Cardiac muscle cell (in vitro differentiated cells and primary cell): ENCODE measurements at places on chromosomes 12 and 14.

DNA sequence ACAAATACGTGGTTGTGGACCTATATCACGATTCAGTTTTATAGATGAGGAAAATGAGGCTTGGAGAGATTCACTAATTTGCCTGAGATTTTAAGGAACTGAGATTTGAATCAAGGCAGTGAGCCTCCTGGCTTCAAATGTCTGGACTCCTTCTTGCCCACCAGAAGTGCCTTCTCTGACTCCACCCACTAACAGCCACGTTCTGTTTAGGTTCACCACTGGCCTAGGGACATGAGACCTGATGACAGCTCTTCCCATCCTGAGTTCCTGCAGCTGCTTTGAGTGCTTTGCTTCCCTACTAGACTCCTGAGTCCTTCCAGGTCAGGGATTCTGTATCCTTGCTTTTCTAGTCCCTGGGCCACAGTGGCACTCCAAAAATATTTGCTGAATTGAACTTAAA lies 57.1 kb downstream of the PLBD1 start:
- peak; percentile 5 for DNase-seq

DNA sequence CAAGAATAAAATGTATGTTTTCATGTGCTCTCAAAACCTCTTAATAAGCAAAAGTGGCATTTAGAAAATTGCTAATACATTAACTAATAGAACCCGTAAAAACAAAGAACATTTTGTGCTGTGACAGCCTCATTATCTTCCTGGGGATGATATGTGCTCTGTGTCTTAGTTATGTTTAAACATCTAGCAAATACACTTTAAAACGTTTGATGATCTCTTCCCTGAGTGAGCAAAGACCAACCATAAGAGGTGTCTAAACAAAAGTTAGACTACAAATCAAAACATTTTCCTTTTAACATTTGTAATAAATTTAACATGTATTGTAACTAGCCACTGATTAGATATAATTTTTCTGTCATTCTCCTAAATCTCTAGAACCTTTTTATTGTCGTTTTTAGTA lies 95.8 kb downstream of the SOX5 start:
- no peak for DNase-seq

GRCh38 chr12:62714181-62714773 lies 220.7 kb downstream of the PPM1H start:
- DNase-seq, result no peak

- no peak for DNase-seq
Measured at GRCh38 chr12:129383956-129384355, 519.9 kb downstream of the TMEM132D start.

- DNase-seq, result no peak
Measured at GRCh38 chr12:29234965-29235626, 86.0 kb downstream of the FAR2 start.

DNA sequence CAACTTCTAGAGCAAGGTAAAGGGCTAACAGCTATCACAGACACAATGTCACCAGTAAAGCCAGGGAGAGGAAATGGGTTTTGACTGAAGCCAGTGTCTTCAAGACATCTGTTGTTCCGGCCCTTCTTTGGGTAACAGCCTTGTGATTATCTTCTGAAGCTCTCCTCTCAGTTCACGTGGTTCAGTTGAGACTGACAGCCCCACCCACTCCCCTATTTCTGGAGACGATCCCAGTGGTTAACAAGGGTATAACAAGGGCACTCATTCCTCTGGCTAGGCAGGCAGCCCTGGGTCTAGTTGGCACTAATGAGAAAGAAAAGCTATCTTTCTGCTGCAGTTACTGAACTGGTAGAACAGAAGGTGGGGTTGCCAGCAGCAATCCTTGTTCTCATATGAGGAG lies 6.9 kb downstream of the GNPTAB start:
- peak; percentile 44 for DNase-seq

DNA sequence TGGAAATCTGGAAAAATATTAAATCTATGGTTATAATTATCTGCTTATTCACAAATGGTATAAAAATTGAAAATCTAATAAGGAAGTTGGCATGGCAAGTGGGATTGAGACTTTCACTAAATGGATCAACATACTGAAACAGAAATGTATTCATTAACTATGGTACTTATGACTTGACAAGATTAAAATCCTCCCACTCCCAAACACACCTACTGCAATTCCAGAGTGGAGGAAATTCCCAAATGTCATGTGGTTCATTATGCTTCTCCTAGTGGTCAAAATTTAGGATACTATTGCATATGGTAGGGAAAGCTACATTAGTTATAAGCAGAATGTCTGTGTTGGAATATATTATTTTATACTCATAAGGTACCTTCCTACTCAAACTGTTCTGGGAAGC lies 265.3 kb upstream of the PRICKLE1 start:
- DNase-seq, result no peak

DNA sequence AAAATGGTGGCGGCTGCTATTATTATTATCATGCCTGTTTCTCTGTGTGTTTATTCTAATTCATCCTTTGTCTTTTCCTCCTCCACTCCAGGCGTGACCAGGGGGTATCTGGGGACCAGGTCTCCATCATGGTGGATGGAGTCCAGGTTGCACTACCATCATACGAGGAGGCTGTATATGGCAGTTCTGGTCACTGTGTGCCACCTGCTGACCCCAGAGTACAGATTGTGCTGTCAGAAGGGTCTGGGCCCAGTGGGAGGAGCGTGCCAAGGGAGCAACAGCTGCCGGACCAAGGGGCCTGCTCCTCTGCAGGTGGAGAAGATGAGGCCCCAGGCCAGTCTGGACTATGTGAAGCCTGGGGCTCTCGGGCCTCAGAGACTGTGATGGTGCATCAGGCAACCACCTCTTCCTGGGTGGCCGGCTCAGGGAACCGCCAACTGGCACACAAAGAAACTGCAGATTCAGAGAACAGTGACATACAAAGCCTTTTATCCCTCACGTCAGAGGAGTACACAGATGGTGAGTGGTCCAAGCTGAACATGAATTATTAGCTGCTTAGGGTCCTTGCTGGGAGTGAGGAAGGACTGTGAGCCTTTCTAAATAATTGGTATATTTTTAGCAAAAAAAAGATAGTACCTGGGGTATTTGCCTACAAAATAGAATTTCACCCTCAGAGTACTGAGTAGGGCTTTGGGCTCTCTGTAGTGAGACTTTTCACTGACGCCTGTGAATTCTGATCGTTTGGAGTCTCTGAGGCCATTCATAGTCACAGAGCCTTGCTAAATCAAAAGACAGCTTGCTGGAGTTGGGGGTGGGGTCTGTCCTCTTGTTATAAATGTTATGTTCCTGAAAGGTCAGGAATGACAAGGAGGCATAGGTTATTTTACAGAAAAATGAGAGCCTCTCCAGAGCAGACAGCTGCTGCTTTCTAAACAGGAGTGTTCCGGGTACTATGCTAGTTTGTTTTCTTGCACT lies 58.1 kb upstream of the SRSF5 start:
- DNase-seq, result no peak

DNA sequence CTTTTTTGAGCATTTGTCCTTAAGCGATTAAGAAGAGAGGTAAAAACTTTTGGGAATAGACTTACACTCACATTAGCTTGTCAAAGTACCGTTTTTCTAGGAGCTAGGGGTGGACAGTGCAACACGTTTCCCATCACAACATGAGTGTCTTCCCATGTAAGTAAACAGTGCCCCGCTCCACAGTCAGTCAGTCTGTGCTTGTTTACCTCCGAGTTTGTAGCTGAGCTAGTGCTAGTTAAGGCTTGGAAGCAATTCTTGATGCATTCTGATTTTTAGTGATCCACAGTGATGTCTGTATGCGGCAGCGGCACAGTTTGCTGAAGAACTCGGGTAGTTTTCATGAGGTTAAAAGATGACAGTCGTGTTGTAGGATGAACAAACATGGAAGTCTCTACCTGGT lies 941 bp downstream of the ZDHHC17 start:
- DNase-seq, result peak; percentile 8

GRCh38 chr14:79318371-79318770 lies 892.9 kb downstream of the DIO2 start:
- DNase-seq, result peak; percentile 15

DNA sequence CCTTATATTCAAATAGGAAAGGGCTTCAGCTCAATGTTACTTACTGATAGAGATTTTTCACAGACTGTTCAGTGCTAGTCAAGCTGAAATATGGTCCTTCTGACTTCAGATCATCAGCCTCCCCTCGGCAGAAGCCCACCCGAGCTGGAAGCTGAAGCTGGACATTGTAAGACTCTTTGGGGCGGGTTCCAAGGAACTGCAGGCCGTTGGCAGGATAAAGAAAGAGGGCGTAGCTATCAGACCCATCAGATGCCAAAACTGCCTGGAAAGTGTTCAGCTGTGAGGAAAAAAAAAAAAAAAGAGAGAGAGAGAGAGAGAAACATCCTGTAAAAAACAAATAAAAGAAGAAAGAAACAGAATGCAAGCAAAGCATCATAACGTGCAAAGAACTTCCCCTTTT lies 8.8 kb downstream of the NID2 start:
- DNase-seq, result no peak

GRCh38 chr12:82146740-82147139 lies 211.4 kb downstream of the CCDC59 start:
- DNase-seq, result no peak

DNA sequence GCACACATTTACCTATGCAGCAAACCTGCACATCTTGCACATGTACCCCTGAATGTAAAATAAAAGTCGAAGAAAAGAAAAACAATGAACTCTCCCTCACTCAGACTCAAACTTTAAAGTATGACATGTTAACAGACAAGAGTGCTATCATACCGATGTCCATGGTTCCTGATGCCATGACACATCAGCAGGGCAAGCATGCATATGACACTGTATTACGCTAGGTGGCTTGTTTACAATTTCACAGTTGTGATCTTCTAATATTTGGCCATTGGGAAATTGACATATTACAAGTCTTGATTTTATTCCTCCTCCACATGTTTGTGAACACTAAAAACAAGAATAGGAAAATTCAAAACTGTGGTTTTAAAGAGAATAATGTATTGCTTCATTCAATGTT lies 126.6 kb downstream of the ADAMTS20 start:
- no peak for DNase-seq

DNA sequence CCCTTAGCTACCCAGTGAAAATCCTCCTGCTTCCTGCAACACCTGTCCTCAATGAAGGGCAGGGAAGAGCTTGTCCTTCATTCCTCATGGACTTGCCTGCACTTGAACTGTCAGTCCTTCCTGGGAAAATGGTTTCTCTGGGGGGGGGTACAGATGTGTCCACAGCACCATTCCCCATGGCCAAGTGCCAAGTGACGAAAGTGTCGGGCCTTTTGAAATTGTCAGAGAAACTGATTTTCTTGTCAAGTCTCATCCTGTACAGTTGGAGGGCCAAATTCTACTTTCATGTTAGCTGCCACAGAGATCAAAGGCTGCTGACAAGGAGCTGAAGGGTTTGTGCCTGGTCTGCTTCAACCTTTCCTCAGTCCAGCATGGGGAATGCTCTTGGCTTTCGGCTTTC lies 179.5 kb upstream of the PARP11 start:
- DNase-seq, result no peak

- DNase-seq, result no peak
Measured at GRCh38 chr12:15839041-15839440, 43.1 kb upstream of the STRAP start.

- peak; percentile 76 for DNase-seq
Measured at GRCh38 chr12:122980183-122981035, at the start of gene ARL6IP4. Gene ARL6IP4 (plus strand): TSS chr12:122980681. CDS start chr12:122981140, 459 bp downstream.

DNA sequence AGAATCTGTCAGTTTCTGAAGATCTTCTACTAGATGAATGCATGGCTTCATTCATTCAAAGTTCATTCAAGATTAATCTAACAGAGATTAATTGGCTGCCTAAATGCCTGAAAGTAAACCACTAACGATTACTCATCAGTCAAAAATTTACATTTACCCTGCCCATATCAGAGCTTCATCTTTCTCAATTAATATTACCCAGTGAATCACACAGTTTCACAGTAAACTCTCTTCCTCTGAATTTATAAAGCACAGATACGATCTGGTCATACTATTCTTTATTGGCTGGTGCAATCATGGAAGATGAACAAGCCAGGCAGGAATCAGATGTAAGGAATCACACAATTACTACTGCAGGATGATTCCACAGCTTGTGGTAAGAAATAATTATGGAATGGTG lies 377.7 kb downstream of the SLC16A7 start:
- no peak for DNase-seq

DNA sequence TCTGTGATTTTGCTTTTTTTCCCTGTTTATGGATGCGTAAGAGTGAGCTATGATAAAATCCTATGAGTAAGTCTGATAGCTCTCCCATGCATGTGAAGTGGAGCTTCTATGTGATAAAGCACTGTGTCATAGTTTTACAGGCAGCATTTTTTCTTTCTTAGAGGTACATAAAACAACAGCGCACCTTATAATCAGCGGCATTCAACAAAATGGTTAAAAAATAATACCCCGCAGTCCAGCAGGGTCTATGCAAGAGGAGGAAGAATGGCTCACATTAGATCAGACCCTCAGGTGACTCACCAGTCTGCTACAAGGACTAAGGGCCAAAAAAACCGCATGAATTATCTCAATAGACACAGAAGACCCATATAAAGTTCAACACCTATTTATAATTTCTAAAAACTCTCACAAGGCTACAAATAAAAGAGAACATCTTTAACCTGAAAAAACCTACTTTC lies 33.0 kb upstream of the TMEM179 start:
- DNase-seq, result no peak

- DNase-seq, result no peak
Measured at GRCh38 chr12:26435069-26435404, 239.7 kb downstream of the SSPN start.

- no peak for DNase-seq
Measured at GRCh38 chr14:95850429-95850828, 26.2 kb upstream of the TUNAR start.

DNA sequence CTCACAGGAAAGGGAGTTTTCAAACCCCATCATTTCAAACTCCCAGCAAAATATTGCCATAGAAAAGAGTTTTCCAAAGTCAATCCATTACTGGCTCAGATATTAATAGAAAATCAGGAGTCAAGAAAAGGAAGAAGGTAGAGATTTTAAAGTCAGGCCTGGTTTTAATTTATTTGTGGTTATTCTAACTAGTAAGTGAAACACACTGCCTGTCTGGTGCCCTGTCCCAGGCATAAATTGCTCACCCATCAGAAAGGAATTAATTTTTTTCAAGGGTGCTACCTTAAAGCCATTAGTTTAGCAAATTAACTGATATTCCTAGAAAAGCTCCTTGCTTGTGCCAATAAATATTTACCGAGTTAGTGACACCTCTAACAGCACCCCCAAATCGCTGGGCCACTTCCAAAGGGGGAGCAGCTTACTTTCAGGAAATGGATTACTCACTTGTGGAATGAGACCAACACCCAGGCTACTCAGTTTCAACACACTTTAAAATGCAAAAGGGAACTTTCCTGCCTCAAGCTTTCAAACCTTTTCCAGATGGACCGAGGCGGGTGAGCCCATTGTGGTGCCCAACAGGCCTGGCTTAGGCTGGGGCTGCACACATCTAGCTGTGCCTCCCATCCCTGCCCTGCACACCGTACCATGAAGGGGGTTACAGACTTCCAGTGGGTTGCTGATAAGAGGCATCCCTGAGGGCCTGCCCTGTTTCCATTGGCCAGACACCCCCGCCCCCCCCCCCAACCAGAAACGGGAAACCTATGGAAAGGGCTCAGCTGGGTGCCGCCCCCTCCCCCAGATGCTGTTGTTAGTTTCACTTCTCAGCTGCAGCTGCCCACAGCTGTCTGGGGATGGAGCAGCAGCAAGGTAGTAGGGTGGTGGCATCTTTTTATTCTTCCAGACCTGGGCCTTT lies 117.2 kb downstream of the SAMD4A start:
- DNase-seq, result no peak
